ENCODE measurements at places on chromosomes 1 and 21.

GRCh38 chr1:55524006-55524405 lies 308.8 kb upstream of the USP24 start:
- no peak for DNase-seq

GRCh38 chr1:89608984-89609725 lies 23.8 kb upstream of the LRRC8C start:
- no peak for DNase-seq

DNA sequence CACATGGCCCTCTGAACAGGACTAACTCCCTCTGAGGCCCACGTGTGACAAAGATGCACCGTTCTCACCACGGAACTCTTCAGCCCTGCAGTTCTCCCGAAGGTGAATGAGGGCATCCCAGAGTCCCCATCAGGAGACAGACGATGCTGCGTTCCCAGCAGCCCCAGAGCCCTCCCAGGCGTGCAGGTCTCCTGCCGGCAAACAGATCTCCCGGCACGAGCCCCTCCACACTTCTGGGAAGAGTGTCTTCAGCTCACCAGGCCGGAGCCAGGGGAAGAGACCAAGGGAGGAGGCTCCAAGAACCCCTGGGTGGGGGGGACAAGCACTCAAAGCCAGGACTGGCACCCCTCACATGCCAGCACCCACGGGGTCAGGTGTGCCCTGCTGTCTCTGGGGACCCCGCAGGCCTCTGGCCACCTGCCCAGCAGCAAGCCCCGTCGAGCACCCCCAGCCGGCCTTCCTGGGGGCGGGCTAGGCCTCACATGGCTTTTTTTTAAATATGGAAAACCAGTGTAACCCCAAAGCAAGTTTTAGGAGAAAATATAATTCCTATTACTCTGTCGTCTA lies 45.1 kb upstream of the TRAPPC10 start:
- DNase-seq, result no peak

GRCh38 chr1:18828224-18828623 lies 31.2 kb downstream of the TAS1R2 start:
- no peak for DNase-seq

- DNase-seq, result no peak
Measured at GRCh38 chr1:217673387-217673786, 42.2 kb downstream of the SPATA17 start.

DNA sequence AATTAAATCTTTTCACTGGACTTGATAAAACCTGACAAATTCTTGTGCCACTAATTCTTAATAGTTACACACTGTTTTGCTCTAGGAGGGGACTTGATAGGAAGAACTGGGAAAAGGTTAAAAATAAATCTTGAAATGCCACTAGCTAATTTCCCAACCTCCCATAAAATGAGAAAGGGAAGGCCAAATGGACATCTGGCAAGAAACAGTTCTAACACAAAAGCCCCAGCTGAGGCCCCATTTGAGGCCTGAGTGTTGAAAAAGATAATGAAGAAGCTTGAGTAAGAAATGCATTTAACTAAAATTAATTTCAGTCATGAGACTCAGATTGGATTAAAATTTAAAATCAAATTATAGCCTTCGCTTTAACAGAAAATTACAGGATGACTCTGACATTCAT lies 11.2 kb upstream of the RAP1GAP start:
- DNase-seq, result no peak

GRCh38 chr1:27366411-27367159 lies at the start of gene MAP3K6:
Gene MAP3K6 (minus strand): TSS chr1:27366961. CDS start chr1:27366597, 364 bp downstream.
- DNase-seq, result peak; percentile 63

- DNase-seq, result no peak
Measured at GRCh38 chr1:50346621-50347020, 76.6 kb downstream of the DMRTA2 start.

- DNase-seq, result no peak
Measured at GRCh38 chr1:119735217-119735616, 23.5 kb downstream of the PHGDH start.

- no peak for DNase-seq
Measured at GRCh38 chr21:33815143-33815707, 100.4 kb downstream of the ATP5PO start.

DNA sequence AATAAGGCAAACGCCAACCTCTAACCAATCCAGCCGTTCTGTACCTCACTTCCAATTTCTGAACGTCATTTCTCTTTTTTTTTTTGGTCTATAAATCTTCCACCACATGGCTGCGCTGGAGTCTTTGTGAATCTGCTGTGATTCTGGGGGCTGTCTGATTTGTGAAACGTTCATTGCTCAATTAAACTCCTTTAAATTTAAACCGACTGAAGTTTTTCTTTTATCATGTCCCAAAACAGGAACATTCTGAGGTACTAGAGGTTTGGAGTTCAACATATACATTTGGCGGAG lies 65.5 kb upstream of the BACH1 start:
- no peak for DNase-seq

GRCh38 chr1:17059391-17060305 lies 5.8 kb upstream of the SDHB start:
- peak; percentile 41 for DNase-seq

GRCh38 chr1:156148216-156148615 lies 5.2 kb upstream of the SEMA4A start:
- no peak for DNase-seq

DNA sequence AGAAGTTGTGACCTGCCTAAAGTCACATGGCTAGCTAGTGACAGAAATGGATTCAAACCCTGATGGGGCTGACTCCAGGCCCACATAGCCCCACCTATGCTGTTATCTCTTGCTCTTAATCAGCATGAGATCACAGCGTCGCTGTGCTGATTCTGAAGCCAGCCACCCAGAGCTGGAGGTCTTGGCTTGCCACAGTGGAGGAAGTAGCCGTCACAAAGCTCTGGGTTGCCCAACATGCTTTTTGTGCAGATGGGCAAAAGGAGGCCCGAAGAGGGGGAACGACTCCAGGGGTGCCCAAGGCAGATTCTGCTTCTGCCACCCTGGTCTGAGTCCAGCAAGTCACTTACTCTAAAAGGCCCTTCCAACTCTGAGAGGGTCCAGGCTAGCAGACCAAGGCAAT lies 14.7 kb upstream of the MFSD2A start:
- DNase-seq, result no peak

- DNase-seq, result no peak
Measured at GRCh38 chr1:111454859-111455641, 5.8 kb downstream of the ATP5PB start.

- no peak for DNase-seq
Measured at GRCh38 chr1:218481116-218481775, 136.1 kb downstream of the TGFB2 start.

GRCh38 chr1:9202240-9202870 lies 32.2 kb upstream of the H6PD start:
- no peak for DNase-seq

DNA sequence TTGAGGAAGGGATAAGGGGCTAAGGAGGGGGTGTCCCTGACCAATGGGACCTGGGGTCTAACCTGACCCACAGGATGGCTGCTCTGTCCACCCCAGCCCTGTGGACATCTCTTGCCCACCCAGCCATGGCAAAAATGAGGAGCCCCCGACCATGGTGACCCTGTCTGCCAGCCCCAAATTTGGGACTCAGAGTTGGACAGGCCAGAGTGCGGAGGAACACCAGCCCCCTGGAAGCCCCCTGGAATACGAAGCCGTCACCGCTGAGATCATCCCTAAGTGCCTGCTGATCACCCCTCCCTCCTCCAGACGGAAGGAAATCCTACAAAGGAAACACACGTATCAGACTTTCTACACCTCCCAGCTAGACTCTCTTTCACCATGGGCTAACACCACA lies 119.3 kb downstream of the SIK1 start:
- DNase-seq, result no peak

DNA sequence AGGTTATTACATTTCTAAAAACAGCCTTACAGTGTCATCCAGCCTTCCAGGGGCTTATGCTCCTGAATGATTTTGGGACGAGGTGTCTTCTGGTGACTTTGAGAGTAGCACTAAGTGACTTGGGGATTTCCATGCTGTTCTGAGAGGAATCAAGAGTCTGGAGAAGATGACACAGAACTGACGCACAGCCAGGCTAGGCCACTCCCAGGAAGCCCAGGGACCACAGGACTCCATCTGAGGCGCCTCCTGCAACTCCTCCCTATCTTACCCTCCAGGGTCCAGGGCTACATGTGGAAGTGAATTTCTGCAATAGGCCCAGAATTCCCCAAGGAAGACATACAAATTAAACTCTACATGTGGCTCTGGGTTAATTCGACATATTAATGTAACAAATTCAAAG lies 92.5 kb downstream of the SLC25A24 start:
- no peak for DNase-seq
